ENCODE measurements at places on chromosomes 4 and X. TPM values are rescaled to one million over a fixed set of nuclear protein-coding genes. Genes with fewer than 3 reads are reported as not detected.
A peak's percentile ranks its signal among the peaks of the same experiment; 100 is the strongest.

The CT45A5 gene
- not detected for total RNA-seq

The GLRA3 gene
- total RNA-seq = not detected

The SPANXA1 gene
- not detected for total RNA-seq

The FRYL gene
- total RNA-seq = 95.5 TPM

The MAGEB10 gene
- total RNA-seq = not detected

The PRDM5 gene
- 36.4 TPM for total RNA-seq

The FSTL5 gene
- total RNA-seq = 3.3 TPM

- no peak for DNase-seq
Observed at GRCh38 chr4:38233727-38234480, 273.7 kb downstream of the PTTG2 start.

DNA sequence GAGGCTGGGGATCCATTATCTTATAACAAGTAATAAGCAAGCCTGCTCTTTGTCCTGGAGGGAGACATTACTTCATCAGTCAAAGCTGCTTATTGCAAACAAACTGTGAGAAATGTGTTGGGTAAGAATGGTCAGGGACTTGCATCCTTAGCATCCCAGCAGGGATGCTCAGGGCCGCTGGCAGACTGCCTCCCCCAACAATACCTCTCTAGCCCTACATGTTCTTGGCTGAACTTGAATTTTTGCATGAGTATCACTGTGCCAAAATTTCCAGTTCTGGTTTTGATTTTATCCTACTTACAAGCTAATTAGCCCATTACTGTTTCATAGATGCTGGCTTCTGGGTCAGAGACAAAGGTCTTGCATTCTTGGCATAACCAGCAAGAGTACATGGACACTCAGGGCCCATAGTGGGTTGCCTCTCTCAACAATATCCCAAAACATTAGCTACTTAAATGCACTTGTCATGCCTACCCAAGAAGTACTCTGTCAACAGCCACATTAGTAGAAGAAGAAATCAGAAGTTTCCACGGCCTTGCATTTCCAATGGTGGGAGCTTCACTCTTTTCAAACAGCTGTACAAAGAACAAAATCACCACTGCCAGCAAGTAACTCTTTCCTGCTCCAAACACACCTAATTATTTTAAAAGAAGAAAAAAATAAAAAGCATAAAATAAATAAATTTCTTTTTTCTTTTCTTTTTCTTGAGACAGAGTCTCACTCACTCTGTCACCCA, 41.9 kb upstream of the NEUROG2 start:
- DNase-seq = no peak

DNA sequence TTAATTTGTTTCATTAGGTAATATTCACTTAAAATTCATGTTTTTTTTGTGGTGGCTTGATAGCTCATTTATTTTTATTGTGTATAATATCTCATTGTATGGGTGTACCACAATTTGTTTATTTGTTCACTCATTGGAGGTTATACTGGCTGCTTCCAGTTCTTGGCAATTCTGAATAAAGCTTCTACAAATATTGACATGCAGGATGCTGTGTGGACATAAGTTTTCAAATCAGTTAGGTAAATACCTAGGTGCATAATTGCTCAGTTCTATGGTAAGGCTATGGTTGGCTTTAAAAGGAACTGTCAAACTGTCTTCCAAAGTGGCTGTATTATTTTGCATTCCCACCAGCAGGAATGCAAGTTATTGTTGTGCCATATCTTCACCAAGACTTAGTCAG, 504.5 kb upstream of the GALNTL6 start:
- DNase-seq = no peak

DNA sequence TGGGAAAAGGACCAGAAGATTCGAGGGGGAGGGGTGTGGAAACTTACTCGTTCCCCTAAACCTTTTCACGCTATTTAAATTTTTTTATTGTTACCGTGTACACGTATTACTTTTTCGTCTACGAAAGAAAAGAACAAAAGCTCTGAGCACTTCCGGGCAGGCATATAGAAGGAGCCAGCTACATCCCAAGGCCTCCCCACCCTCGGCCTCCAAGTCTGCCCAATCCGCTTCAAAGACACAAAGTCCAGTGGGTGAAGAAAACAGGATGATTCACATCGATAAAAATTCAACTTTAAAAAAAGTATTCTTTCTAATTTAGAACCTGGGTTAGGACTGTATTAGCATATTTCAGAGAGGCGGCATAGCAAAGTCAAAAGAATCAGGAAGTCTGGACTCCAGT, 23.1 kb downstream of the SEL1L3 start:
- DNase-seq = no peak

DNA sequence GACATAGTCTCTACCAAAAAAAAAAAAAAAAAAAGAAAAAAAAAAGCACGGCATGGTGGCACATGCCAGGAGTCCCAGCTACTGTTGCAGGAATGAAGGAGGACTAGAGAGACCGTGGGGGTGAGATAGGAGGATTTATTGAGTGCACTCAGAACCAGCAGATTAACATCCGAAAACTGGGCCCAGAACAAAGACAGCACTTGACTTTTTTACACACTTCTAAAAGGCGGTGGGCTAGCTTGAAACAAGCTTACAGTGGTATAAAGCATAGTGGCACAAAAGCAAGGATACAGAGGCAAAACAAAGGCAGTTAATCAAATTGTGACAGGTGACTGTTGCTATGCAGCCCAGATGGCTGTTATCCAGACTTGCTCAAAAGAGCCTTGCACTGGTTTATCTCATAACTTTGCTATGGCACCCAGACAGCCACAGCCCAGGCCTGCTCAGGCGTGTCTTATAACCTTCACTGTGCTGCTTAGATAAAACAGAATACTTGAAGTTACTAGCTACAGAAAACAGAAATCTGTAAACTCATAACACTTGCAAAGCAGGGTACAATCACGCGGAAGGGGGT, 9.9 kb upstream of the PI4K2B start:
- peak; percentile 10 for DNase-seq

GRCh38 chrX:40504801-40505605, 75.8 kb upstream of the ATP6AP2 start:
- DNase-seq = peak; percentile 73

DNA sequence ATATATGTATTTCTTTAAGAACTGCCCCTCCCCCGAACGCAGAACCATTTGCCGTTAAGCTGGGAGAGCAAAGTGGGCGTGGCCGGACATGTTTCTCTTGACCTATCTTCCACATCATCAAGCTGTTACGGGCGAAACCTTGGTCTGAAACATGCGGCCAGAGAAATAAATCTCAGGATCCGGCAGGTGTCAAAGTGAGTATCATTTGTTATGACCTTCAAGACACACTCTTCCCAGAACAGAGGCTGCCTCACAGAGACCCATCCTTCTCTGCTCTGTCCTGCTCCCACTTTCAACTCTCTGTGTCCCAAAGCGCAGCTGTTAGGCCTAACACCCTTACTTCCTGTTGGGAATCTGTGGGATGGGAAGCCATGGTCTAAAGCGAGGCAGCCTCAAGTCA, at the start of gene MAGEB18:
TSS of gene MAGEB18 (plus strand) at position 70 of the 400 bp plus-strand sequence. CDS start 643 bp downstream, outside the sequence.
- DNase-seq = no peak

DNA sequence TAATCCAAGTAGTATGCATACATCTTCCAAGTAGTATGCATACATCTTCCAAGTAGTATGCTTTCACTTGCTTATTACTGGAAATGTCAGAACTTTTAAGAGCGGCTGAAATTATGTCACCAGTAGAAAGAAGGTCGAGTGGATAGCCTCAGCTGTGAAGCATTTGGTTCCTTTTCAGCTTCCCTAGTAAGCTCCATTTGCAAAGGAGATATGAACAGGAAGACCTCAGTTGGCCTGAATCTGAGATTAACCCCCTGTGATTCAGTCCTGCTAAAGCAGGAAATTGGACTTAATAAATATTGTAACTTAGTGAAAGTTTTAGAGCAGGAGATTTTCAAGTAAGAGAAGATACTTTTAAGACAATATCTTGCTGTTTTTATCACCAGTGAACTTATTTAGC, 48.1 kb downstream of the PCDH7 start:
- DNase-seq = peak; percentile 46

DNA sequence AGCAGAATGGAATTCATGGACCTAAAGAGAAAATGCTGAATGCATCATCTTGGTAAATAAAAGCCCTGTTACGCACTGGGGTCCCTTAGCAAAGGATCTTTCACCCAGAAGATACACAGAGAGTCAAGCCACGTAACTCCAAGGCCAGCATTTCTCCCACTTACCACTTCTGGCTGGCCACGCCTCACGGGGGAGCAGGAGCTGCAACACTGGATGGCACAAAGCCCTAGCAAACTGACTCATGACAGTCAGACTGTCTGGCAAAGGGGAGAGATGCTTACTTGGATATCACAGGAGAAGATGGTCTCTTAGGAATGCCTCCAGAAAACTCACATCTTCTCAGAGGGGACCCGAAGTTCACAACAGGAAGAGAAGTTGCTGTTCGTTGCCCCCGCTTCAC, 51.4 kb upstream of the BCLAF3 start:
- no peak for DNase-seq

DNA sequence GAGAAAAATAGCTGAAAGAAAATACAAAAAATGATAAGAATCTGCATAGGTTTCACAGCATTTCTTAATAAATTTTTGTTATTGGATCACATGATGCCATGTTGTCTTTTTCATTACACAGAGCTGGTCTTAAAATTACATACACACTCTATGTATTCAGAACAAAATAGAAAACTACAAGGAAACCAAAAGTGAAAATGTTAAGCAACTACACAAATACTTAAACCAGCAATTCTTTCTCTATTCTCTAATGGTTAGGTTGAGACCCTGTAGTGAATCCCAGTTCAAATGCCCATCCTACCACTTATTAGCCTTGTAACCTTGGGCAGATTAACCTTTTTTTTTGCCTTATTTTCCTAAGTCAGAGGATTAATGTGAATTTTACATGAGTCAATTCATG, 2311.2 kb downstream of the PCDH7 start:
- no peak for DNase-seq

DNA sequence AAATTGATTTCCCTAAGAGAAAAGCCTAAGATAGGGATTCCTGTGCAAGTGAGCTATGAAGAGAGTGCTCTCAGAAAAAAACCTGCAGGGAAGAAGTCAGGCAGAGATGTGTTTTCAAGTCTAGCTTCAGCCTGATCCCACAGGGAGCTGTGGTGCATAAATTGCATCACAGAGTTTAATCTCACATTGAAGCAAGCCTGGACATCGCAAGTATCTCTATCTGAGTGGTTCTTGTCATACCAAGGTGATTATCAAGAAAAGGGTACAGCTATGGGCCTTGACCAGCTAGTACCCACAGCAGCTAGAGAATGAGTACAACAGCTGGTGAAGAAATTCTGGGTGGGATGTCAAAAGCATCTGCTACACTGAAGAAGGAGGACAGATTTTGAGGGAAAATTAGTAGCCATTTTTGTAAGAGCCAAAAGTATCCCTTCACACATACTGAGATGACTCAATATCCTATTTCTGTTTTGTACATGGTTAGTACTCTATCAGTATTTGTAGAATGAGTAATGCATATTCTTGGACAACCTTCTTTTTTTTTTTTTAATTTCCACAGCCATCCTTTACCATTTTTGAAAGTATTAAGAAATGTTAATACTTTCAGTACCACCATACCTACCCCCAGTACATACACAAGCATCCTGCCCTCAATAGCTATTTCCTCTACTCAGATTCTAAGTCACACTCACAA, 708.9 kb downstream of the IL1RAPL1 start:
- DNase-seq = no peak

GRCh38 chrX:39527025-39527424, 570.7 kb downstream of the BCOR start:
- no peak for DNase-seq

DNA sequence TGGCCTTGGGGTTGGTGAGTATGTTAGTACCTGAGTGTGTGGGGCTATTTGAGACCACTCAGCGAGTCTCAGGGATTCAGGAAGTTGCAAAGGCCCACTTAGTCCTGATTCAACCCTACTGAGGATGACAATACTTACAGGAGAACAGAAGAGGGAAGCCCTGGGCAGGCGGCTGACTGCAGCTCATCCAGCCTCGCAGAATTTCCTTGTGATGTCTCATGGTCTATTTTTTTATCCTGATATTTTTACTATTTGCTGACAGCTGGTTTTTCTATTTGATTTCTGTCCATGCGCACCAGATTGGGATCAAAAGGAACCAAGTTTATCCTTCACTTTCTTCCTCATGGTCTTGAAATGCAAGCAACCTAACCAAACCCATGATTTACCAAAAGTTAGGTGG, 201.8 kb upstream of the LNX1 start:
- DNase-seq = no peak

DNA sequence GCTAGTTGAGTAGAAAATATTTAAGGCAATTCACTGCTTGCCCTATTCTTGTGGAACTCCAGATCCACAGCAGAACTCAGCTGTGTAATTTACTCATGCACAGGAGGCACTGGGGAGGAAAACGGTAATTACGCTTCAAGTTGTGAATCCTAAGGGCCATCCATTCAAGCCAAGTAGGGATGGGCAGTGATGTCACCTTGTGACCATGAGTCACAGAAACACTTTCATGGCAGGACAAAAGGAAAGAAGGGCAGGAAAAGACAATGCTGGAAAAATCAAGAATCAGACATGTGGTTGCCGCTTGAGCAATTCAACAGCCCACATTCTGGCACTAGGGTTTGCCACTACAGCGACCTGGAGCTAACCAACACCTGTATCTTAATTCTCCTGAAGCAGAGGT, 1.4 kb downstream of the PAQR3 start:
- no peak for DNase-seq

DNA sequence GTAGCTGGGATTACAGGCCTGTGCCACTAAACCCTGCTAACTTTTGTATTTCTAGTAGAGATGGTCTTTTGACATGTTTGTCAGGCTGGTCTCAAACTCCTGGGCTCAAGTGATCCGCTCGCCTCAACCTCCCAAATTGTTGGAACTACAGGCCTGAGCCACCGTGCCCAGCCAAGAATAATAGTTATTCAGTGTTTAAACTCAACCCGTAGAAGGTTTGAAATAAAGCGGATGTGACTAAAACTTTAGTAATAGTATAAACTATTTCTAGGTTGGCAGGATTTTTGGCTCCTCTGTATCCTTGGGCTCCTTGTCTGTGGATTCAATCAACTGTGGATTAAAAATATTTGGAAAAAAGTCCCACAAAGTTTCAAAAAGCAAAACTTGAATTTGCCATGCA, 37.8 kb downstream of the PCDH10 start:
- DNase-seq = no peak

Data from tongue (tissue), 3 donors.